Gastroesophageal sphincter (tissue), 4 donors: ENCODE measurements at places on chromosomes 13 and 19. TPM values are rescaled to one million over a fixed set of nuclear protein-coding genes. Genes with fewer than 3 reads are reported as not detected.

DNA sequence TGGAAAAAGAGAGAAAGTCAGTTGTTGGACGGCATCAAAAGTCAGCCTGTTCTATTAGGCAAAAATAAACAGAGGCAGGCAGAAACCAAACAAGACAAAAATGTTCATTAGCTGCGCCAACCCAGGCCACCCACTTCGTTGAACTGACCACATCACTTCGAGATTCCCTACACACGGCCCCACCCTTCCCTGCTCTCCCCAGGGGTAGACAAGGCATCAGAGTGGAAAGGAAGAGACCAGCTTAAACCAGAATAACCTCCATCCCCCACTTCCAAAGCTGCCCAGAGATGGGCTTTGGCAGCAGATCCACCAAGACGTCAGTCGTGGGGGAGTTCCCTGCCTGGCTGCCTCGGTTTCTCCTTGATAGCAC, 204.6 kb upstream of the TSHZ3 start:
- ATAC-seq = peak; percentile 55

The ATP4A gene
- not detected for total RNA-seq

DNA sequence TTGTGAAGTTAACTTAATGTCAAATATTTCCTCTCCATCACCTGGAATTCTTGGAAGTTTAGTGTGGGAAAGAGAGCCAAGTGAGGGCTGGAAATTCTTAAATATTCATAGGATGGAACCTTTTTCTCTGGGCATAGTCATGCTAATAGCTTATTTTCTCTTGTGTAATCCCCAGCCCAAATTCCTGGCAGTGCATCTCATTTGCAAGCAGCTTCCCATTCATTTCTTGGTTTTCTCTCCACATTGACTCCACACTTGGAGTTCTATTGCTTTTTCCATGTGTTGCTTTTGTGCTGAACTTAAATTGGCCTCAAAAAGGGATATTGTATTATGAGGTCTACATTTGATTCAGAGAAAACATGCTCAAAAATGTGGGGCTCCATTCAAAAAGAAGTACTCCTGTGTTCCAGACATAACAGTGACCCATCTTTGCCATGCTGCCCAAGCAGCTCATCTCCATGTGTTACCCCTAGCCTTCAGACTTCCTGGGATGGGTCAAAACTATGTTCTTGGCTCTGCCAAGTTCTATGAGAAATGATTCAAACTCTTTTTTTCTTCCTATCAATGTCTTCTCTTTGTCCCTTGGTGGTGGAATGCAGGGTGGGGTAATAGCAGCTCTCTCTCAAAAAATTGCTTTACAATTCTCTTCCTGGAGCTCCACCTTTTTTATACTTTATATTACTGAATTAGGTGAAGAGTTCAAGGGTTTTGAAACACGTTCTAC, 2471.5 kb downstream of the PCDH9 start:
- ATAC-seq = no peak

DNA sequence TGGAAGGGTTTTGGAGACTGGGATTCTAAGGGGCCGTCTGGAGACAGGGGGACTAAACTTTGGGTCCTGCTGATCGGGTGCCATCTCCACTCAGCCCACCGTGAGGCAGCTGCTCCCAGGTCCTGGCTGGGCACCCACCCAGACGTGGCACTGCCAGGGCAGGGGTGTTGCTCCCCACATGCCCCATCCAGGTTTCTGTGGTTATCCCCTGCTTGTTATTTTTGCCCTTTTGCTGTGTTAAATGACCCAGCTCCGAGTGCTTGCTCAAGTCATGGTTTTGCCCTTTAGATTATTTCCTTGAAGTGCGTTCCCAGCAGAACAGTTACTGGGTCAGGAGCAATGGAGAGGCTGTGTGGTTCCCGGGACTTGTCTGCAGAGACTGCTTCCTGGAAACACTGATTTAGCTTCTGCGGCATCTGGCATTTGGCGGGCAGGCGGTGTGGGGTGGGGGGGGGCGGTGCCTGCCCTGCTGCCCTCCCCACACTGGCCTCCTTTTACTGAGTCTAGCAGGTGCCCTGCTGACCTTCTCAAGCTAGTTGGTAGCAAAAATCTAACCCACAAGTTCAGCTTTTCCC, 1.9 kb downstream of the RAB11B start:
- no peak for ATAC-seq

The CGB7 gene
- total RNA-seq = not detected

DNA sequence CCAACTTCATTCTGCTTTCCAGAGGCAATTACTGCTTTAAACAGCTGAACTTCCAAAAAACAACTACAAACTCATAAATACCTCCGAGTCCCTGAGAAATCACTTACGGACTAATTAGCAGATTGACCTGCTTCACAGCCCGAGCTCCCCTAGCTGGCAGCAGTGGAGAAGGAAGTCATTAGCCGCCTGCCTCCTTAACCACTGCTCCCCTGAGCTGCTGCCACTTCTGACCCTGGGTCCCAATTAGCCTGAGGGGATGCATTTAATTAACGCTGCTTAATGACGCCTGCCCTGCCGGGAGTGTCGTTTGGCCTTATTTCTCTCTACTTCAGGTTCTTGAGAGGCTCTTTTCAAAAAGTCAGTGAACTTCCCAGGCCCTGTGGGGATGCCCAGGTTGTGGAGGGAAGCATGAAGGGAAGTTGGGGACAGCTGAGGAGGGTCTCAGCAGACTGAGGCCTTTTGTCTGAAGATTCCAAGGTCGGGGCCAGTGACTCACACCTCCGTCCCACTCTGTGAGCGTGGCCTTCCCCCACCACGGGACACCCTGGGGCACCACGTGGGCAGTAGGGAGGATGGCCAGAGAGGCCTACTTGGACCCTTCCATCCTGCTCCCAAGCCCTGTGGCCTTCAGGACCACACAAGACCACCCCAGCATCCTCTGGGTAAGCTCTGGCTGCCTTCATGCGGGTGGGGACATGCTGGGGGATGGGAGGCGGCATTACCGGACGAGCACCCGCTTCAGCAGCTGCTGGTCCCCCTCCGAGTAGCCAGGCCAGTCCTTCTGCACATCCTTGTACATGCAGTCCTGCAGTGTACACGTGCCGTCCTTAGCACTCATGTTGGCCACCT, 19.8 kb upstream of the ISYNA1 start:
- ATAC-seq = no peak

DNA sequence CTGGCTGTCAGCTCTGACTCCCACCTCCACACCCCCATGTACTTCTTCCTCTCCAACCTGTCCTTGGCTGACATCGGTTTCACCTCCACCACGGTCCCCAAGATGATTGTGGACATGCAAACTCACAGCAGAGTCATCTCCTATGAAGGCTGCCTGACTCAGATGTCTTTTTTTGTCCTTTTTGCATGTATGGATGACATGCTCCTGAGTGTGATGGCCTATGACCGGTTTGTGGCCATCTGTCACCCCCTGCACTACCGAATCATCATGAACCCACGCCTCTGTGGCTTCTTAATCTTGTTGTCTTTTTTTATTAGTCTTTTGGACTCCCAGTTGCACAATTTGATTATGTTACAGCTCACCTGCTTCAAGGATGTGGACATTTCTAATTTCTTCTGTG, 506 bp downstream of the OR7E24 start:
- no peak for ATAC-seq

The PRR20A gene
- not detected for total RNA-seq

GRCh38 chr13:67860315-67860714, 630.2 kb upstream of the PCDH9 start:
- ATAC-seq = no peak

DNA sequence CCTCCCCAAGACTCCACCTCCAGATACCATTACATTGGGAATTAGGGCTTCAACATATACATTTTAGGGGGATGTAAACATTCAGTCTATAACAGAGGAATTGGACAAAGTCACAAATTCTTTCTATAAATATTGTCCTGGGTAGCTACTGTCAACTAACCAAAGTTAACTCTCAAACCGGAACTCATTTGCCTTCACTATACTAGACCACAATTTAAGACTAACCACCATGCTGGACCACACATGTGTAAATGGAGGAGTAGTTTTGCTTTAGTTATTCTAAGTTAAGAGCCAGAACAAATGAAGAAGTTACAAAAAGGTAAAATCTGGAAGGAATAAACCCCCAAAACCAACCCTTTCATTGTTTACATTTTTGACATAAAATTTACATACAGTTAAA, 222.8 kb downstream of the NDFIP2 start:
- no peak for ATAC-seq

DNA sequence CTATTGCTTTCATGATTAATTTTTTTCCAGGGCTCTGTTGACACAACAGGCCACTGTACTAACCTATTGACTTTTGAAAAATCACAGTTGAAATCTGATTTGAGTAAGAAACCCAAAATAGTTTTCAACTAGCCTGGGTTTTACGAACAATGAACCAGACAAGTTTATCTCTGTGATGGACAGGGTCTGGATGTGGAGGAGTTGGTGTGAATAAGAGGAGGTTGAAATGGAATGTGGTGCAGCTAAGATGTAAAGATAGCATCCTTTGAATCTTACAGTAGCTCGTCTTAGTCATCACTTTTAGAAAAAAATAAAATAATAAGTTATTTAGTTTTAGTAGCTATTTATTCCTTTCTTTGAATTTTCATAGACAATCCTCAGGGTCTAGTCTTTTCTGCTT, 8.3 kb upstream of the OXGR1 start:
- ATAC-seq = no peak
